ENCODE measurements at places on chromosomes 7 and 10. TPM values are rescaled to one million over a fixed set of nuclear protein-coding genes. Genes with fewer than 3 reads are reported as not detected.
A peak's percentile ranks its signal among the peaks of the same experiment; 100 is the strongest.

DNA sequence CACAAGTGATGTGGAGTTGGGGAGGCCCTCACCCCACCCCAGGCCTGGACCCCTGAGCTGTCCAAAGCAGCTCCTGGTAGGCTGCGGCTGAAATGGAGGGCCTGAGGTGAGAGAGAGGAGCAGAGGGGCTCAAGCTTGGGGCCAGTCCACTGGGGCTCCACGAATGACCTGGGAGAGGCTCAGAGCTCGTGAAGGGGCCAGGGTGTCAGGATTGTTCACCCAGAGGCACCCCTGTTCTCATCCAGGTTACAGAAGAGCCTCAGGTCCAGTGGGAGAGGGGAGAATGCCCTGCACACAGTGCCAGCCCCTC is 102.2 kb upstream of the RET start:
- no peak for DNase-seq

- no peak for DNase-seq
Measured at GRCh38 chr7:18037609-18038008, 10.0 kb upstream of the PRPS1L1 start.

- no peak for DNase-seq
Measured at GRCh38 chr7:88347517-88347916, 40.8 kb upstream of the STEAP4 start.

GRCh38 chr10:3902054-3902808 is 117.2 kb upstream of the KLF6 start:
- DNase-seq = no peak

Gene TMEM236
- 2.4 TPM for total RNA-seq

DNA sequence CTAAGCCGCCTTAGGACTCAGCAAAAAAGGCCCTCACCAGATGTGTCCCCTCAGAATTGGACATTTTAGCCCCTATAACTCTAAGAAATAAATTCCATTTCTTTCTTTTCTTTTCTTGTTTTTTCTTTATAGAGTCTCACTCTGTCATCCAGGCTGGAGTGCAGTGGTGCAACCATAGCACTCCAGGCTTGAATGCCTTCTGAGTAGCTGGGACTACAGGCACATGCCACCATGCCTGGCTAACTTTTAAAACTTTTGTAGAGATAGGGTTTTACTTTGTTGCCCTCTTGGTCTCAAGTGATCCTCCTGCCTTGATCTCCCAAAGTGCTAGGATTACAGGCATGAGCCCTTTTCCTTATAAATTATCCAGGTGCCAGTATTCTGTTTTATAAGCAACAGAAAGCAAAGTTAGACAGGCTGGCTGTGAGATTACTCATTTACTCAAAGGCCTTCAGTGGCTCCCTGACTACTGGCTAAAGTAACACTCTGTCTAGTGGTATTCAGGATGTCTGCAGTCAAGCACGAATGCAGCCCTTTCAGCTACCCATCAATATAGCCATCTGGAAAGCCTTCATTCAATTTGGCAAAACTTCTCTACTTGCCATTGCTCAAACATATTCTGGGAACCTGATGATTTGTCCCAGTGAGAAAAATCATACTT is 128.6 kb downstream of the ICA1 start:
- DNase-seq = no peak

GRCh38 chr7:131778601-131779000 is 222.2 kb upstream of the PODXL start:
- no peak for DNase-seq

Gene AKR1C4
- not detected for total RNA-seq

DNA sequence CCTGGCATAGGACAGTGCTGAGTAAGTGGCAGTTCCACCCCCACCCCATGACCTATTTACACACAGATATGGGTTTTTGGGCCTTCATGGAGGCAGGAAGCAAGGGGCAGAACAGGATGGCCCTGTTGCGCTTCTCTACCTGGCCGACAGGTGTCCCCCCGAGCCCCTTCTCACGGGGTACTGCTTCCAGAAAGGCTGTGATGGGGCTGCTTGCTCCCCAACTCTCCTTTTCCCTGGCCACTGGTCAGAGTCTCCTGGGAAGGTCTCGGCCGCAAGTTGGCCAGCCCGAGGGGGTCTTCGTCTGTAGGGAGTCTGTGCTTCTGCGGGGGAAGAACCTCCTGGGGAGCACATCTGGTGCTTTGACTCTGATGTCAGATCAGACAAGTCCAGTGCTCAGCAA is 139.8 kb upstream of the TNS3 start:
- DNase-seq = no peak

Gene SORCS3
- total RNA-seq = not detected

Gene TACC2
- total RNA-seq = 193 TPM

Gene CHST15
- total RNA-seq = 30.3 TPM

DNA sequence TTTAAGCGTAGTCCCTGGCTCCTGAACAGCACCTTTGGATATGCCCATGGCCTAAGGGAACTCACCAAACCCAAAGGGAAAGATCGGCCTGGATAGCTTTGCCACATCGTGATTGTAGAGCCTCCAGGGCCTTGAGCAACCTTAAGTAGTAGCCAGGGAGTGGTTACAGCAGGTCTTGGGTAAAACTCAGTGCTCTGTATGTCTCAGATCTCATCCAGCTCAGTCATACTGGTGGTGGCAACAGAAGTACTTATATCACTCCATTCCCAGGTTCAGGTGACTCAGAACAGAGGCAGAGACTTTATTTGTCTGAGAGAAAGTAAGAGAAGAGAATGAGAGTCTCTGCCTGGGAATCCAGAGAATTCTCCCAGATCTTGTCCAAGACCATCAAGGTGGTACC is 39.1 kb upstream of the AASS start:
- no peak for DNase-seq

DNA sequence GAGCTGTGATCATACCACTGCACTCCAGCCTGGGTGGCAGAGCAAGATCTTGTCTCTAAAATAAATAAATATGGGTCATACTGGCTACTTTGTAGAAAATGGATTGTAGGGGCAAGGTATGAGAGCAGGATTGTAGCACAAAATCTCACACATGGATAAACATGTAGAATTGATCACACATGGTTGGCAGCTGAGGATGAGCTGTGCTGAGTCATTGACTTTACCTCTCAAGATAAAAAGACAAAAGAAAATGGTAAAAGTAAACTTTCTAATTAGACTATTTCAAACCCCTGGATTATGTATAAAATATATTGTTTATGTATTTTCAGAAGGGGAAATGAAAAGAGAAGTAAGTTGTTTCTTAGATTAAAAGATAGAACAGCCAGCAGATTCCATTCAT is 69.3 kb downstream of the APBB1IP start:
- no peak for DNase-seq

DNA sequence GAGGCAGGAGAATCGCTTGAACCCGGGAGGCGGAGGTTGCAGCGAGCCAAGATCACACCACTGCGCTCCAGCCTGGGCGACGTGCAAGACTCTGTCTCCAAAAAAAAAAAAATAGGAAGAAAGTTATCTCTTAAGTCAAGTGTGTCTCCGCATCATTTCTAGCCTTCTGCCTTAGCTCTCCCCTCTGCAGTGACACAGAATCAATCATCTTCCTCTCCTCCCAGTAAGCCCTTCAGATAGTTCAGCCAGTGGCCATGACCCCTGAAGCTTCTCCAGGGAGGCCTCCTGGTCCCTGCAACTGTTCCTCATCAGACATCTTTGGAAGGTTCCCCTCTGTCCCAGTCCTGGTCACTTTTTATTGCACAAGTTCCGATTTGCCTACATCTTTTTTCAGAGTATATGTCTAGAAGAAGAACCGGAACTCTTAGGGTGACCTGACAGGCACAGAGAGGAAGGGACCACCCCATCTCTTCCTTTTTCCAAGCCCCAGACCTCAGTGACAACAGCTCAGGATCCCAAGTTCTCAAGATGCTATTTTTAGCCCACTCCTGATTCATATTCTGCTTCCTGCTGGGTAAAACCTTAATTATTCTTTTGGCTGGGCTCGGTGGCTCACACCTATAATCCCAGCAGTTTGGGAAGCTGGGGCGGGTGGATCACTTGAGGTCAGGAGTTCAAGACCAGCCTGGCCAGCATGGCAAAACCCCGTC is 6.6 kb upstream of the RHBDD2 start:
- no peak for DNase-seq

GRCh38 chr10:14648946-14649345 is 125.8 kb downstream of the FAM107B start:
- DNase-seq = no peak

DNA sequence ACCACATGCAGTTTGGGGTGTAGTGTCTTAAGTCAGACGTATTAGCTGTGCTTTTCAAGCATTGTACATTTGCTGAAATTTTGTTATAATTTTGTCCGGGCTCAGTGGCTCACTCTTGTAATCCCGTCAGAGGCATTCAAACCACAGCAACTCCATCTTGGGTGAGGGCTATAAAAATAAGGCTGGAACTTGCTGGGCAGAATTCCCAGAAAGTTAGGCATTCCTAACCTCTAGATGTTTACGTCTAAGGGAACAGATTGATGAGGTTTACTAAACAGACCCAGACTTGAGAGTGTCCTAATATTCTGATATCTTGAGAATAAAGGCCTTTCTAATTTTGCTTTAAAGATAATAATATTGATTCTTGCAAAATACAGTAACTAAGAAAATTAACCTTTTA is 957.8 kb downstream of the NXPH1 start:
- DNase-seq = no peak

Gene AOAH
- 28.2 TPM for total RNA-seq

Gene CPN1
- total RNA-seq = not detected

- peak; percentile 61 for DNase-seq
Measured at GRCh38 chr10:5234106-5234860, 37.6 kb downstream of the AKR1C4 start.

Gene SERPINE1
- 59.4 TPM for total RNA-seq

GRCh38 chr7:140160308-140160707 is 16.5 kb downstream of the KDM7A start:
- DNase-seq = no peak

Gene SYNPO2L
- 0.20 TPM for total RNA-seq

All from left lung (tissue), 14 donors.